ENCODE measurements at places on chromosomes 5 and 9. TPM values are rescaled to one million over a fixed set of nuclear protein-coding genes. Genes with fewer than 3 reads are reported as not detected.

DNA sequence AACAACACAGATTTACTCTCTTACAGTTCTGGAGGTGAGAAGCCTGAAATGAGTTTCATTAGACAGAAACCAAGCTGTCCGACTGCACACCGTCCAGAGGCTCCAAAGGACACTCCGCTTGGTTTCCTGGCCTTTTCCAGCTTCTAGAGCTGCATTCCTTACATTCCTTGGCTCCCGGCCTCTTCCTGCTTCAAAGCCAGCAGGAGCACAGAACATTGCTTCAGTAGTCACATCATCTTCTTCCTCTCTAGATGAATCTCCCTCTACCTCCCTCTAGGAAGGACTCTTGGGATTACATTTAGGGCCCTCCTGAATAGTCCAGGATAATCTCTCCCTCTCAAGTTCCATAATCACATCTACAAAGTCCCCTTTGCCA, 213.3 kb downstream of the CDK5RAP2 start:
- DNase-seq: peak; percentile 70

DNA sequence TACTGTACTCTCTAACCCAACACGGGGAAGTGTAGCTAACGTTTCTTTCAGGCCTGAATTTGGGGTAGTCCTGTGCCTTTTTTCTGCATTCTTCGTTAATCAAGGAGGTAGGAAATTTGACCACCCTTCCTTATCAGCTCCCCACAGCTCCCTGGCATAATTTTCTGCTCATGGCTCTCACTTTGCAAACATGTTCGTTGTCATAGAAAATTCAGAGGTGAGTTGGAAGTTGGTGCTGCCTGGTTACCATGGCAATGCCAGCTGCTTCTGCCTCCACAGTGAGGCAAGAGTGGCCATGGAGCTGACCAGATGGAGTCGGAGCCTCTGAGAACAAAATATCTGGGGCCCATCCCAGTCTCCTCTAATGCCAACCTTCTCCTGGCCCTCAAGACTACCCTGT, 116.6 kb upstream of the BOD1 start:
- DNase-seq: no peak

DNA sequence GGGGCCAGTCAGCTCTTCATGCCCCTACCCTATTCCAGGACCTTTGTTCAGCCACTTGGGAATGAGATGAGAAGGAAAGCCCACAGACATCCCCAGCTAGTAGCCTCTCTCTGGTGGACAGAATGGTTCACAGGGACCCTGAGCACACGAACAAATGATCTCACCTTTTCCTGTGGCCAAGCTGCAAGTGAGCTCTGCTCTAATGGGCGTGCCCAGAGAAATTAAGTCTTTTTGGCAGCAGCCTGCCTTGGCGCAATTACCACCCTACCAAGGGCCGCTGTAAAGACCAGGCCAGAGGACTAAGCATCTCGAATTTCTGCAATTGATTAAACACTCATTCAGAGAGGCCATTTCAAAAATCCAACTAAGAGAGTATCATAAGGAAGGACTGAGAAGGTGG, 56.0 kb downstream of the WHRN start:
- DNase-seq: no peak

GRCh38 chr9:120306561-120306960, 273.4 kb downstream of the CDK5RAP2 start:
- DNase-seq: no peak

DNA sequence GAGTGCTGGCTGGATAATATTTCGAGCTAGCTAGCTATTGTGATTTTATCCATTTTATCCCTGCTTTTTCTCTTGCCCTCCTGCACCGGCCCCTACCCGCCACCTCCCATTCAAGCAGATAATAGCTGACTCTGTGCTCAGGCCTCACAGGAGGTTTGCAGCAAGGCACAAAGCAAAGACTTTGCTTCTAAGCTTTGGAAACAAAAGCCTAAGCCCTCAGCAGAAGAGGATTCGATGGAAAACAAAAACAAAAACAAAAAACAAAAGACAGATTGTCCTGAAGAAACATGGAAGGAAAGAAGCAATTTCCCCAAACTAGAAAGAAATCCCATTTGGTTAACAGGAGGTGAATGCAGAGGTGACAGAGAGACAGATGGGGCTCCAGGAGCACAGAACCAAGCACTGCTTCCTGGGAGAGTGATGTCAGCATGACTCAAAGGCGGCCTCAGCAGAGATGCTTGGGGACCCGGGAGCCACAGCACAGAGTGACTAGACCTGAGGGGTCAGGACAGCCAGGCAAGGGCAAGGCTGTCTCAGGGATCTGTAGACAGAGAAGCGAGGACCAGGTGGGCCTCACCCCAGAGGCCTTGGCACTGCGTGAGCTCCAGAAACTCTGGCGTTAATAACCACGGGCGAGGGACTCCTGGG, 28.4 kb downstream of the MTX3 start:
- DNase-seq: no peak

DNA sequence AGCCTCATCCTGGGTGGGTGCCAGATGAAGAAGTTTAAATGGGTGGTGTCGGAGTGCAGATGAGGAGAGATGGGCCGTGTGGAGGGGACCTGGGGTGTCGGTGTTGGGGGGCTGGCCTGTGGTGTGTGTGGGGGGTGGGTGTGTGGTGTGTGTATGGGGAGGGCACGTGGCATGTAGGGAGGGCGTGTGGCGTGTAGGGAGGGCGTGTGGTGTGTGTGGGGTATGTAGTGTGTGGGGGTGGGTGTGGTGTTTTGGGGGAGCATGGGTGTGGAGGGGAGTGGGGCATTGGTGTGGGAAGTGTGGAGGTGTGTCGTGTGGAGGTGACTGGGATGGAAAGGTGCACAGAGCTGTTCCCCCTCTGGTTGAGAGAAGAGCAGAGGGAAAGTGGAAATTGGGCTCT, 34.5 kb downstream of the SLC46A2 start:
- DNase-seq: no peak

DNA sequence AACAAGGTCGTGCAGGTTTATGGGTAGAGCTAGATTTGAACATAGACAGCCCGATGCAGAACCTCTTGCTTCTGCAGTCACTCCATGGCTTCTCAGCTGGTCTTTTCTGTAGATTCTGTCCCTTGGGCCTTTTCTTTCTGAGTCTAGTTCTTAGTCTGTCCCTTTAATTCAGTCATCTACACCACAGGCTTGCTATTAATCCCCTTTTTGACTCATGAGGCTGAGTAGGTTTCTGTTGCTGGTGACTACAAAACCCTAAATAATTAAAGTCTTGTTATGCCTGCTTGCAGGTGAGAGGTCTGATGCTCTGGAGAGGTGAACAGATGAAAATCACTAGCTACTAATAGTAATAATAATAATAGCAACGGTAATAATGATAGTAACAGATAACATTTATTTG, 19.3 kb upstream of the STRBP start:
- no peak for DNase-seq

DNA sequence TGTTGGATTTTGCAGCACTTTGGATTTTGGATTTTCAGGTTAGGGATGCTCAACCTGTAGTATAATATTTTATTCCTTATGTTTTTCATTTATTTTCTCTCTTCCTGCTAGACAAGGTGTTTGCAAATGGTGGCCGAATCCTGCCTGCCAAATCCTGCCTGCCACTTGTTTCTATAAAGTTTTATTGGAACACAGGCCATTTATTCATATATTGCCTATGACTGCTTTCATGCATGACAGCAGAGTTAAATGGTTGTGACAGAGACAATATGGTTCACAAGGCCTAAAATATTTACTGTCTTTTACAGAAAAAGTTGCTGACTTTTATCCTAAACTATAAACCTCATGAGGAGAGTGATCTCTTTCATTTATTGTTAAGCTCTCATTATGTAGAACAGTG, 72.7 kb downstream of the DENND4C start:
- DNase-seq: no peak

DNA sequence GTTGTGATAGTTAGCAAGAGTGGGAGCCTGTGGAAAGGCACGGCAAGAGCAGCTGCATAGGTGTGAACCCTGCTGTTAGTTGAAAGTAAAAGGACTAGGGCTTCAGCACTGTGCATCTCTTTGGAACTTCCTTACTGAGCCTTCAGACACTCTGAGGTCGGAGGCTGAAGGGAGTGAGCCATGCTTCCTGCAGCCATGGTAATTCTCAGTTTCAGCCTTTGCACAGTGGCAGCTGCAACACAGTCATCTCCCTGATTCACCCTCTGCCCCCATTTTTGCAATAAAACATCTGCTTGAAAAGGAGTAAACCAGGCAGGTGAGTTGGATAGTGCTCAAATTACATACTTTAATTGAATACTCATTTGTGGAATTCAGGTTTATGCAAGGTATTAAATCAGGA, 6.5 kb upstream of the TLE4 start:
- DNase-seq: no peak

- DNase-seq: no peak
Measured at GRCh38 chr9:136267261-136268111, 21.9 kb upstream of the QSOX2 start.

DNA sequence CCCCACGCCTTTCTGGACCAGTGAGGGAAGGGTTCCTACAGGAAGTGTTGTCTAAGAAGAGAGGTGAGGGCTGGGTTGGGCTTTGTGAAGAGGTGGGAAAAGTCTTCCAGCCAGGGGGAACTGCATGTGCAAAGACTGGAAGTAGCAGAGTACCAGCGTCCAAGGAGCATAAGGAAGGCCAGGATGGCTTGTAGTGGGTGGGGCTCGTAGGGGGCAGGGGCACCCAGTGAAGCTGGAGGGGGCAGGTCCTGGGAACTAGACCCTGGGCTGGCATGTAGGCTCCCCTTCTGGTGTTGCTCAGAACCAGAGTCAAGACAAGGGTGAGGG, 20.4 kb downstream of the PRRX2 start:
- no peak for DNase-seq

GRCh38 chr5:478982-479535, 36.1 kb downstream of the EXOC3 start:
- DNase-seq: no peak

GRCh38 chr5:12704955-12705354, 800.7 kb upstream of the CTNND2 start:
- DNase-seq: no peak

DNA sequence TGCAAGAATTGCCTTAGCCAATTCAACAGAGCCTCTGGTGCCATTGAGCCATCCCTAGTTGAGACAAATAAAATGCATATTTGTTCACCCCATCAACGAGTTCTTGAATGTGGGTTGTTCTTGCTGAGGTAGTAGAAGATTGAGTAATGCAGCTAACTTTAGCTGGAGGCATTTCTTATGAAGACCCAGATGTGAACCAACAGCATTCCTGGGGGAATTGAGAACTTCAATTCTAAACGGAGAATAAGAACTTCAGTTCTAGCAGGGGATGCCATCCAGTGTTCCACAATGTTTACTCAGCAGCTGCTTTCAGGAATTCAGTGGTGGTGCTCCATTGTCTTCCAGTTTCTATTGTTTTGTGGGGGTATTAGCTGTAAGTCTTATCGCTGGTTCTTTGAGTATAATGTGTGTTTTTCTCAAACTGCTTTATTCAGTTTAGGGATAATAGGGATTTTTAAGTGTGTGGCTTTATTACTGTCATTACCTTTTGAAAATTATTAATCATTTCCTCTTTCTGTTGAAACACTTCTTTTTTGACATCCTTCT, 1968.2 kb upstream of the NUDT12 start:
- no peak for DNase-seq

- no peak for DNase-seq
Measured at GRCh38 chr5:143011585-143011984, 241.4 kb downstream of the ARHGAP26 start.

- DNase-seq: no peak
Measured at GRCh38 chr9:135268981-135269380, 181.5 kb downstream of the OLFM1 start.

GRCh38 chr5:92508271-92508670, 1072.7 kb downstream of the NR2F1-AS1 start:
- no peak for DNase-seq

The CDH9 gene
- not detected for polyA plus RNA-seq

The TAF11L4 gene
- not detected for polyA plus RNA-seq

The PCDHB4 gene
- 0.02 TPM for polyA plus RNA-seq

The ZER1 gene
- 64.5 TPM for polyA plus RNA-seq

The VCP gene
- polyA plus RNA-seq: 305 TPM

The CCIN gene
- polyA plus RNA-seq: 0.51 TPM

The NRG2 gene
- not detected for polyA plus RNA-seq

The ENDOG gene
- 13.3 TPM for polyA plus RNA-seq

The PNPLA7 gene
- 0.40 TPM for polyA plus RNA-seq

Data from BJ (cell line).